ENCODE measurements at places on chromosomes 13 and 19.

DNA sequence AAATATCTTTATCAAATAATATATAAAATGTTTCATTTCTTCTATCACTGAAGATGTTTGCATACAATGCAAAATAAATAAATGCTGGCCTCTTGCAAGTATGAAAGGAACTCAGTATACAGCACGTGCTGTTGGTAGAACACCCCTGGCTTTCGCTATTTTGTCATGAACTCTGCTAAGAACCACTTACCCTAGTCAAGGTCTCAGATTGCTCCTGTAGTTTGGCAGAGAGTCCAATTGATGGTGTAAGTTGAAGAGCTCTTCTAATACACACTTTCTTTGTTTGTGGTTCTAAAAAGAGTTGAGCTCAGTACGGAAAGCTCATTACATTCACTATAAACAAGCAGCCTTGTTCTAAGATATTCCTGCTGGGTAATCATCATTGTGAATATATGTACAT is 1258.9 kb downstream of the EFNB2 start:
- no peak for DNase-seq

- no peak for DNase-seq
Observed at GRCh38 chr19:29086182-29086581, 126.8 kb downstream of the UQCRFS1 start.

DNA sequence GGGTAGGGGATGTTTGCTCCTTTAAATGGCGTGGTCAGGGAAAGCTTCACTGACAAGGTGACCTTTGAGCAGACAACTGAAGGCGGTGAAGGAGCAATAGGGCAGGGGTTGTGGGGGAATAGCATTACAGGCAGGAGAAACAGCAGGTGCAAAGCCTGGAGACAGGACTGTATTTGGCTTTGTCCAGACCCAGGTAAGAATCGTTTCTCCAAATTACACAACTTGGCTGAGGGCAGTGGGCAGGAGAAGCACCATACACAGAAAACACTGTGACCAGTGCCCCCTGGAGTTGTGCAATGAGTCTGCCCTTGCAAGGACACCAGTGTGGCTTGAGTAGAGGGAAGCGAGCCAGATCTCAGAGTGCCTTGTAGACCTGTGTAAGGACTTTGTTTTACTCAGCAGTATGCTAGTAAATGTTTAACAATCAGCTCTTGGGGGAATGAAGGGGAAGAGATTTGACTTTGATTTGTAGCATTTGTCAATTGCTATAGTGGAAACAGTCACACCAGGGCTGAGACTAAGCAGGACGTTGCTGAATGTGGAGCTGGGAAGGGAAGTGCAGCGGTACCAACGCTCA is 360.0 kb downstream of the DCT start:
- no peak for DNase-seq

- no peak for DNase-seq
Observed at GRCh38 chr19:4102339-4103079, 21.4 kb downstream of the MAP2K2 start.

GRCh38 chr13:31310786-31311185 is 111.0 kb downstream of the B3GLCT start:
- DNase-seq, result peak; percentile 30

- no peak for DNase-seq
Observed at GRCh38 chr13:44278166-44278565, 95.5 kb upstream of the SERP2 start.

GRCh38 chr13:71659404-71659803 is 207.6 kb downstream of the DACH1 start:
- DNase-seq, result no peak

GRCh38 chr13:114124921-114125320 is 7.5 kb downstream of the RASA3 start:
- no peak for DNase-seq

GRCh38 chr19:37997911-37998344 is 90.9 kb downstream of the SIPA1L3 start:
- peak; percentile 86 for DNase-seq
